ENCODE measurements at places on chromosomes 12 and 14.
A peak's percentile ranks its signal among the peaks of the same experiment; 100 is the strongest.

DNA sequence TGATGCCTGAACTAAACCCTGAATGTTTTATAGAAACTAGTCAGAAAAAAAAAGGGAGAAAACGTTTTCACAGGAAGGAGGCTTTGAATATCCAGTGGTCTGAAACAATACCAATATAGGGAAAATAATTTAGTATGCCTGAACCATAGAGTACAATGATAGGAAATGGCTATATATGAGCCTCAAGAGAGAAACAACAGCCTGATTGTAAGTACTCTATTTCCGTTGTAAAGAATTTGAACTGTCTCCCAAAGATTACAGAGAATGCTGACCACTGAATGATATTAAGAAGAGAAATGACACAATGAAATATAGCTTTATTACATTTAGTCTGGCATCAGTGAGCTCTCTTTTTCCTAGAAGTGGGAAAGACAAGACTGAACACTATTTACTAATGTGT is 5.5 kb upstream of the GABARAPL1 start:
- no peak for DNase-seq

DNA sequence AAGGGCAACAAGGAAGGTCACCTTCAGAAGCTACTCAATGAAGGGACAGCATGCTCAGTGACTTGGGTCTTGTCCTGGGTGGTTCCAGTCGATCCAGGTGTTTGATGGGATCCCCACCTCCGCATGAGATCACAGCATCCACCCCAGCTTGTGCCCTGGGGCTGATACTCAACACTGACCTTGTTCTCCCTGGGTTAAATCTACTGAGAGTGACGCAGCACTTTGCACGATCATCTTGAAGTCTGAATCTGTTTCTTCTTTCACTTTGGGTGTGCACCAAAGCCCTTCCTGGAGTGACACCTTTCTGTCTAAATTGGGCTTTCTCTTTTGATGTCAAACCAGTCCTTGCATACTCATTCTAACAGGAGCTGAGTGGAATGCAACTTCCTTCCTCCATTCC is 13.8 kb downstream of the NOS1 start:
- no peak for DNase-seq

DNA sequence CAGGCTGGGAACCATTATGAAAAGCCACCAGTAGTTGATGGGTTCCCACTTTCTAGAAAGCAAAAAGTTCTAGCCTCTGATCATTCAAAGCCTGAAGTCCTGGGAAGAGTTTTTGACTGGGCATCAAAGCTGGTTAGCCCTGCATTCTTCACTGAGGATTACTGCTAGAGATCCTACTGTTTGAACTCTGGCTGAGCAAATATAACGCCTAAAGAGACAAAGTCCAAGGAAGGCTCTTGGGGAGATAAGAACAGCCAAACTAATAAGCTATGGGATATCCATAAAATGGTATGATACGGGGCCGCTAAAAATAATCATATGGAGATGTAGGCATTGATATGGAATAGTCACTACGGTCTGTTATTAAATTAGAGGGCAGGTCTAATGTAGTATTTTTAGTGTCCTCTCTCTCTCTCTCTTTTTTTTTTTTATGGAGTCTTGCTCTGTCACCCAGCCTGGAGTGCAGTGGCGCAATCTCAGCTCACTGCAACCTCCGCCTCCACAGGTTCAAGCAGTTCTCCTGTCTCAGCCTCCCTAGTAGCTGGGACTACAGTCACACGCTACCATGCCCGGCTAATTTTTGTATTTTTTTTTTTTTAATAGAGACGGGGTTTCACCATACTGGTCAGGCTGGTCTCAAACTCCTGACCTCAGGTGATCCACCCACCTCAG is 35.5 kb downstream of the PLXNC1 start:
- no peak for DNase-seq

GRCh38 chr14:61525293-61526011 is 169.9 kb upstream of the HIF1A start:
- peak; percentile 36 for DNase-seq

DNA sequence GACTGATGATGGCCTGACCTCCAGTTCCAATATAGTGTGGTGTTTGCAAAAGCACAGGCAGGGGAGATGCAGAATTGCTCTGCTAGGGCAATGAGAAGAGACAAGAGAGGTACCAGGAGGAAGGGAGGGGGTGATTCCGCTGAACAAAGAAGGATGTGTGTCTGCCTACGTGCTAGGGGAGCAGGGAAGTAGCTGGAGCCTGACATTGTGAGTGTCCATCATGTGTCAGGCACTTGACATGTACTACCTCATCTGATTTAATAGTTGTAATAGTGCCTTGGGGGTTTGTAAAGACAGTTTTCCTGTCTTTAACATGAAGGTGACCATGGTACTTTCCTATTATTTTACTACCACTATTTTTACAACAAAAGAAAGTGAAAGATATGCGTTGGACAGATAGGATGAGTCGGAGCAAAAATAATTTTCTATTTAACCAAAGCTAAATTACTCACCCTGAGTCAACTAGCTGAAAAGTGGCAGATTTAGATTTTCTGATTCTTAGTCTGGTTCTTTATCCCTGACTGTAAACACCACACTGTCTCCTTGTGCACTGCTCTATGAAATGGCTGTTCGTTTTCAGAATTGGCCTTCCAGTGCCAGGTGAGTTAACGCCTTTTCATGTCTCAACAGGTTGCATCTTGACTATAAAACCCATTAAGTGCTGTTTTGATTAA is 33.7 kb upstream of the TEAD4 start:
- DNase-seq, result no peak

- DNase-seq, result no peak
Measured at GRCh38 chr12:55728186-55728938, 447 bp downstream of the CD63 start.

GRCh38 chr14:96088074-96088473 is 48.9 kb downstream of the C14orf132 start:
- no peak for DNase-seq

GRCh38 chr14:88618476-88618875 is 55.6 kb downstream of the ZC3H14 start:
- no peak for DNase-seq

DNA sequence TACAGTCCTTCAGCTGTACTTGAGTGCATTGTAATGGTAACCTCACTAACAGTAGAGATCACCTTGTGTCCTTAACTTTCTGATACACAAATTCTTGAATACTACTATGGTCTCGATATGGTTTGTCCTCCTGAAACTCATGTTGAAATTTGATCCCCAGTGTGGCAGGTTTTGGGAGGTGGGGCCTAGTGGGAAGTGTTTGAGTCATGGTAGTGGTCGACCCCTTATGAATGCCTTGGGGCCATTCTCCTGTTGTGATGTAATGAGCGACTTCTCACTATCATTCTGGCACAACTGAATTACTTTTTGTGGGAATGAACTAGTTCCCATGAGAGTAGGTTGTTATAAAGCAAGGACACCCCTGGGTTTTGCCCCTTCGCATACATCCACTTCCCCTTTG is 52.3 kb downstream of the IPO8 start:
- no peak for DNase-seq

DNA sequence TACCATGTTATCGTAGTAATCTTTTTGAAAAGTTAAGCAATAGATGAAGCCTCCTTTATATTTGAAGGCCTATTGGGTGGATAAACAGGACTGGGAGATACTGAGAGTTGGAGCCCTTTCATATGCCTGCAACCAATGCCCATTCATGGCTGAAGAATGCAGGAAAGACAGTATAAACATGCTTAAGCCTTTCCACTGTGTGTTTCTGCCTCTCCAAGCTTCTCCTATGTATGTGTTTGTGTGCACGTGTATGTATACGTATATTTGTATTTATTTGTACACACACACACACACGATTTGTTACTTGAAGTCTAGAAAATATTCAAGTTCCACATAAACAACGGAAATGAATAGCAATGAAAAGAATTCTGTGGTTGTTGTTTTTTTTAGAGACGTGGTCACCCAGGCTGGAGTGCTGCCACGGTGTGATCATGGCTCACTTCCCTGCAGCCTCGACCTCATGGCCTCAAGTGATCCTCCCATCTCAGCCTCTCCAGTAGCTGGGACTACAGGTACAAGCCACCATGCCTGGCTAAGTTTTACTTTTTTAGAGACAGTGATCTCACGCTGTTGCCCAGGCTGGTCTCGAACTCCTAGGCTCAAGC is 1453.5 kb downstream of the AACS start:
- DNase-seq, result no peak

DNA sequence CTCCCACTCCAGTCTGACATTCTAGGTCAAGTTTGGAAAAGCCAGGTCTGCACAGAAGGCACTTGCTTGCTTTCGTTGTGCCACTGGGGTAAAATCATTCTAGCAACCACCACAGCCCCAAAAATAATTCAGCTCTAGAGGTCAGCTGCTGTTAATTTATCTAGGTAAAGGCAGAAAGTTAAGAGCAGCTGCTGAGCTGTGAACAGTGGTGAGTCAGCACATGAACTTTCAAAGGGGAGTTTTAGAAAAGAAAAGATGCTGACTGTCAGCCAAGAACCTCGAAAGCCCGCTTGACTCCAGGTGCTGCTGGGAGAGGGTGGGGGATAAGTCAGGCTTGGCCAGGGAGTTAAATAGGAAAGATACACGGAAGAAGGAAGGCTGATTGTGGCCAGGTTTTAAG is 12.7 kb downstream of the CCDC197 start:
- no peak for DNase-seq

GRCh38 chr14:100667656-100668055 is 59.0 kb upstream of the DLK1 start:
- DNase-seq, result no peak

DNA sequence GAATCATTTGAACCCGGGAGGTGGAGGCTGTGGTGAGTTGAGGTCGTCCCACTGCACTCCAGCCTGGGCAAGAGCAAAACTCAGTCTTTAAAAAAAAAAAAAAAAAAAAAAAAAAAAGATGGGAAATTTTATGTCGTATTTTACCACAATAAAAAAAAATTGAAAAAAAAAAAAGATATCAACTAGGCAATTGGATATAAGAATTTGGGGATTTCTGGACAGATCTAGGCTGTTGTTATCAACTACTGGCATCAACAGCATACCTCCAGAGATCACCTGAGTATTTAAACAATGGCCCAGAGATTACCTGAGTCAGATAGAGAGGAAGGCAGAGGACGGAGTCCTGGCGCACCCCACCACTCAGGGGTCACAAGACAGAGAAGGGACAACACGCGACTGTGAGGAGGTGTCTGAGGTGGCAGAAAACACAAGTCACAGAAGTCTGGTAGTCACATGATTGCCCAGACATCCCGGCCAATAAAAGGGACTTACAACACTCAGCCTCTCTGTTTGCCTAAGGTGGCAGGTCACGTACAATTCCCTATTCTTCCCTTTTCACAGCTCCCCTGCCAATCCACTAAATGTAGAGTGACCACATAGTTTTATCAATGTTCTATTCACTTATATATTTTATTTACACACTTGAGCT is 1.8 kb downstream of the SPRING1 start:
- no peak for DNase-seq

DNA sequence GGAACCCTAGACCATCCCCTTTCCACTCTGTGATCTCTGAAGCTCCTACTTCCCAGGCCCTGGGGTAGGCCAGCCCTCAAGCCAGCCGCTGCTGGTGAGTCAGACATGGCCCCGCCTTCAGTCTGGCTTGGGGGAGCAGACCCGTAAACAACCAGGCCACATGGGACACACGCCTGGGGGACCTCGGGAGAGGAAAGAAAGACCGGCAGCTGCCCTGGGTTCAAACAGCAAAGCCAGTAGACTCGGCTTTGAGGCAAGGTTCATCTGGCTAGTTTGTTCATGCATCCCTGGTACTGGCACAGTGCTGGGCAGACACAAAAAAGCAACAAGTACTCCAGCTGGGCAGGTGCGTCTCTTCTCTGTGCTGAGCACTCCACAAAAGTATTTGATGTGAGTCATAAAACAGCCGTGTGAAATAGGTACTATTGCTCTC is 101.9 kb downstream of the SETD3 start:
- no peak for DNase-seq

DNA sequence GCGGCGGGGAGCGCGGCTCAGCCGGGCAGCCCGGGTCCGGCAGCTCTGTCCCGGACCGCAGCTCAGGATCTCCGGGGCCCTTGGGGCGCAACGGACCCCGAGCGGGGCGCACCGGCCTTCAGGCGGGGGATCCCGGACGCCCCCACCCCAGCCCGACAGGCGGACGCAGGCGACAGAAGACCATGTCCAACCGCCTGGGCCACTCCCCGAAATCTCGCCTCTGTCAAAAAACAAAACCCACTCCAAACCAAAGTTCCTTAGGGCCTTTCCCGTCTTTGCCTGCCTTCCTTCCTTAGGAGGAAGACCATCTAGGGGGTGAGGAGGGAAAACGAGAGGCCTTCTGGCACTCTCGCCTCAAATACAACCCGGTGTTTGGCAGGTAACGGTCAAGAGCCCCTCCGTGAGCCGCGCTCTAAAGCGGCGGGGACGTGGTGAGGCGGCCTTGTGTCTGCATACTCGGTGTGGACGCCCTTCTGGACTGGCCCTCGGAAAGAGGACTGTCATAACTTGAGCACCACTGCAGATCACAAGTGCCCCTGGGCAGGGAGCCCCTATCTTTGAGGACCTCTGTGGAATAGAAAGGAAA is 604 bp downstream of the HCFC2 start:
- DNase-seq, result no peak

- no peak for DNase-seq
Measured at GRCh38 chr14:86373886-86374285, 843.9 kb downstream of the FLRT2 start.
